ENCODE measurements at places on chromosomes 11 and 22.

GRCh38 chr22:41845380-41846267, 12.7 kb downstream of the SREBF2 start:
- DNase-seq: no peak

DNA sequence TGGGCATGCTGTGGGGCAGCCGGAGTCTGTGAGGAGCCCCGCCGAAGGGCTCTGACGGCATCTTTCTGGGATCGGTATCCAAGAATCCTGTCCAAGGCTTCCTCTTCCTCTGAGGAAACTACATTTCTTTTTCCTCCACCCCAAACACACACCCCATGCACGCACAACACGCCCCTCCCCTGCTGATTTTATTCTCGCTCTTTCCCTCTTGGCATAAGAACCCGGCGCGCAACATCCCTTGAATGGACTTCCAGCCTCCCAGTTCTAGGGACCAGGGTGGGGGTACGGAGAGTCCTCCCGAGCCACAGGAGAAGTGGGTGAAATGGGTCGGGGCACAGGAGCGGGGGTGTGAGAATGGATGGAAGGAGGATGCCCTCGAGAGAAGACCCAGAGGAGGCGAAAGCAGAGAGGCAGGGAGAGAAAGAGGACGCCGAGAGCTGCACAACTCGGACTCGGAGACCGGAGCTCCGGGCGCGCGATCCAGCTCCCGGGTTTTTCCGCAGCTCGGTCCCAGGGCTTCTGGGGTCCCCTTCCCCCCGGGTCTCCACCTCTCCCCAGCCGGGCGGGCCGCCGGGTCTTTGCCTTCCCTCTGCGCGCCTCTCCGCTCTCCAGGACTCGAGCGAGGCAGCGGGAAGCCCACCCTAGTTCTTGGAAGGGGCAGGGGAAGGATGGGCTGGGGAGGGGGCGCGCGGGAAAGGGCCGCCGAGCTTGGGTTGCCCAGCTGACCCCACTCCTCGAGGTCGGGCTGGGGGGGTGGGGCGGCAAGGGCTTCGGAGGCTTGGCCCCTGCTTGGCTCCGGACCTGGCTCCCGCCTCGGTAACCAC, 1.5 kb upstream of the LARGE1 start:
- DNase-seq: peak; percentile 44

DNA sequence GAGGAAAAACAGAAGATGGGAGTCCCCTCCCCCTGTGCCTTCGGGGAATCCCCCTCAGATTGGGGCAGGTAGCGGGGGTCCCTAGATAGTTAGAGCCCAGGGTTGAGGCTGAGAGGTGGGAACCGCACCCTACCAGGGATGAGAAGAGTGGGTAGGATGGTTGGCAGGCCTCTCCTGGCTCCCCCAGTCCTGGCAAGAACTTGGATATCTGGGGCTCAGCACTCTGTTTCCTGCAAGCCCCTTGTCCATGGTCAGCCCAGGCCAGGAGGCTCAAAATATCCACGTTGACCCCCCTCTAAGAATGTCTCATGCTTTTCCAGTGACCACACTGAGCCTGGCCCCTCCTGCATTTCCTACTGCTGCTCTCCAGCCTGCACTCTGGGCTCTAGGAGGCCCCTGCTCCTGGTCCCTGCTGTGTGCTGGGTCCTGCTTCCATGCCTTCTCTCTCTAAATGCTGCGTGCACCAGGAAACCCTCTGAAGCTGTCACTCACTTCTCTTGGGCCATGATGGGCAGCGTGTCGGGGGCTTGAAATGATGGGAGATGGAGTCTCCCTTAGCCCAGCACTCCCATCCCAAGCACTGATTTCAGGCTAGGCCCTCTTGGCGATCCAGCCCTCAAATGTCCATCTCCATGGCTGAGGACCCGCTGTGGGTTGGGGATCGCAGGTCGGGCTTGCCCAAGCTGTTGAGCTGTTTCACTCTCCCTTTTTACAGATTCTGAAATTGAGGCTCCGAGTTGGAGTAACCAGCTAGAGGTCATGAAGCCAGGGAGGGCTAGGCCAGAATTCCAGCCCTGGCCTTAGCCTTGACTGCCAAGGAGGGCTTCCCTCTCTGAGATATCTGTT, 2.0 kb downstream of the MAP3K11 start:
- no peak for DNase-seq

DNA sequence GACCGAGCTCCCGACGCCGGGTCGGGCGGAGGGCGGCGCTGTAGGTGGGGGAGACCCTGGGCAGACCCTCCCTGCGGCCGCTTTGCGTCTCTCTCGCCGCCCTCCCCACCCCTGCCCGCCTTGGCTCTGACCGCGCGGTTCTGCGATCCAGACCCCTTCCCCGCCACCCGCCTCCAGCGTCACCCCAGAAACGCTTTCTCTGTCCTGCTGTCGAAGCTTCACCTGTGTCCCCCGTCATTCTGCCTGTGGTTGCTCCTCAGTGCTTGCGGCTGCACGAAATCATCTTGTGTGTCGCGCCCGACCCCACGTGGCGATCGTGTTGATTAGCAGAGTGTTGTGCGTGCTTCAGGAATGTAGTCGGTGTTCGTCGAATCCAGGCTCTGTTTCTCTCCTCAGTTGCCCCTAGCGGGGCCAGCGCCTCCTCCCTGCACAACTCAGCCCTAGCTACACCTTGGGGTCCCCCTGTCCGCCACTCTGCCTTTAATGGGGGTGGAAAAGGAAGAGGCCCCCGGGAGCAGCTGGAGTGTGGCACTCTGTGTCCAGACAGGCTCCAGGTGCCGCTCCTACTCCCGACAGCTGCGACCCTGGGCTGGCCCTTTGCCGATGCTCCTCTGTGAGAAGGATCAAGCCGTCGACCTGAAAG, 851 bp downstream of the PTDSS2 start:
- peak; percentile 79 for DNase-seq

- no peak for DNase-seq
Measured at GRCh38 chr11:126627421-126627820, 271.9 kb downstream of the ST3GAL4 start.

DNA sequence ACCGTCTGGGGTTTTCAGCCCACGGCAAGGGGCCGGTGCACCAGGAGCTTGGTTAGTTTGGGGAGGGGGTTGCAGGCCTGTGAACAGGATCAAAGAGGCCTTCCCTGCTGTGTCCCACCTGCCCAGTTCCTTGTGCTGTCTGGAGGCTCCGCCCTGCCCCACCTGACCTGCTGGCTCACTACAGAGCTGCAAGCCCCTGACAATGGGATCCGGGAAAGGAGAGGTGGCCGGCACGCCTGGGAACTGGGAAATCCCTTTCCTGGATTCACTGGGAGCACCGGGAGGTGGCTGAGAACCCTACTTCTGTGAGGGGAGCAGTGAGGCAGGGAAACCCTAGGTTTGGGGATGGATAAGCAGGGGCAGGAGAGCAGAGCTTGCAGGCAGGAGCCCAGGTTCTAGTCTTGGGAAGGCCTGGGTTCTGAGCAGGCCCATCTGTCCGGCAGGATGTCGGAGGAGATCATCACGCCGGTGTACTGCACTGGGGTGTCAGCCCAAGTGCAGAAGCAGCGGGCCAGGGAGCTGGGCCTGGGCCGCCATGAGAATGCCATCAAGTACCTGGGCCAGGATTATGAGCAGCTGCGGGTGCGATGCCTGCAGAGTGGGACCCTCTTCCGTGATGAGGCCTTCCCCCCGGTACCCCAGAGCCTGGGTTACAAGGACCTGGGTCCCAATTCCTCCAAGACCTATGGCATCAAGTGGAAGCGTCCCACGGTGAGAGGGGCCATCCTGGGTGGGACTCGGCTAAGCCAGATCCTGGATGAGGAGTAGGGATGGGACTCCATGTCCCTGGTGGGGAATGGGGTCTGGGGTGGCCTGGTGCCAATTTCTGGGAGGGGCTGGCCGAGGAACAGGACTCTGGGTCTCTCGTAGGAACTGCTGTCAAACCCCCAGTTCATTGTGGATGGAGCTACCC, 786 bp downstream of the CAPN1 start:
- DNase-seq: no peak

DNA sequence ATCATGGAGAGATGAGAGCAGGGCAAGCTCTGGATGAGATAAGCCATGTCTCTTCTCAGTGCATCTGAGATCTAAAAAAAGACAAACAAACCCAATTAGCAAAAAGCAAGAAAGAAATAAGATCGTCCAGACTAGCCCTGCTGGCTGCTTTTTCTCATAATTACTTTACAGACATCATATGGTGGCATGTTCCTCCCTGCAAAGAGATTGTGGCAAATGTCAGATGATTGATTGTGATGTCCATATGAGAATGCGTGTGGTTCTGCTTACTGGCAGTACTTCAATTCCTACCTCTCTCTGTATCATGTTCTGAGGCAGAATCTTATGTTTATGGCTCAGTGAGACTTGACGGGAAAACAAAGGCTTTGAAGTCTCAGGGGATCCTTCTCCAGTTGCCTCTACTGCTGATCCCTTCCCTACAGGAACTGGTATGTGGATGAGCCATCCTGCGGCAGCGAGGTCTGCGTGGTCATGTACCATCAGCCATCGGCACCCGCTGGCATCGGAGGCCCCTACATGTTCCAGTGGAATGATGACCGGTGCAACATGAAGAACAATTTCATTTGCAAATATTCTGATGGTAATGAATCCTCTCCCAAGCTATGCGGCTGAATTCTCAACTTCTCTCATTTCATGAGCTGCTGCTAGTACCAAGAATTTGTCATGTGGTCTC, 8.8 kb downstream of the LAYN start:
- DNase-seq: no peak

- DNase-seq: peak; percentile 31
Measured at GRCh38 chr22:35312198-35313059, 12.7 kb downstream of the TOM1 start.

DNA sequence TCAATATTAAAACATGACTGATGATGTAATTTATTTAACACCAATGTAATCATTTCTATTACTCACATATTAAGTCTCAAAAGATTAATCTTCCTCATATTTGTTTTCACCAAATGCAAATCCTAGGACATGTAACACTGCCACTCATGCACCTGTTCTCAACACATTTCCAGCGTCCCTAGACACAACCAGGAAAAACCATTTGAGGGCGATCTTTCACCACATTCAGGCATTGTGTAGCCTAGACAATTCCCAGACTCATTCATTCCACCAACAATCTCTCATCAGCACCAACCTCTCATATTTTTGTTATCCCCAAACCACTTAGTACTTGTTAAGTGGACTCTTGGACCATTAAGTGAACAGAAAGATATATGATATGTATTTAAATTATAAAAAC, 66.1 kb downstream of the SLC36A4 start:
- no peak for DNase-seq

DNA sequence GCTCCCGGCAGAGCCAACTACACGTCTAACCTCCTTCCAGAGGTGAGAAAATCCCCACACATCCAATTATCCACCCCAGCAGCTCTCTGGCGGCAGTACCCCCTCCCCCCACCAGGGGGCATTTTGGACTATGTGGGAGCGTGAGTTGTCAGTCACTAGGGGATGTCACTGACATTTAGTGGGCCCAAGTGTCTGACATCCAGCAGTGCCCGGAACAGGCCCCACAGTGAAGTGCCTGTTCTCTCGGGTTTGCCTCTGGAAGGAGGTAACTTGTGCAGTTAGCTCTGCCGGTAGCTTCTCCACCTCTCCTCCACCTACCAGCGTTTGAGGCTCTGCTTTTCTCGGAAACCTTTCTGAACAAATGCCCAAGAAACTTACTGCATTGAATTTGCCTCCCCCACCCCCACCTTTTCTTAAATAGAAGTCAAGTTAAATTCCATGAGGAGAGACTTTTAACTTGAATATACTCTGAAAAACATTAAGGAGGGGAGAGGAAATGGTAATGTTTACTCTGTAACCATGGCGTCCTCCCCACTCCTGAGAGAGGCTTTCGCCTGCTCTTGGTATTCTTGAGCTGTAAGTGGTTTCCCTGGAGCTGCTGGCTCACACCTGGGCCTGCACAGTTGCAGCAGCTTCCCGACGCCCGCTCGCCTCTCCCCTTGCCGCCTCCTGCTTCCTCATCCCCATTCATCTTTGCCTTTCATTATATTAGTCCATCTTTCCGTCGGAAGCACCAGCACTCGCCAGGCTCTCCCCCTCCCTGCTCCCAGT, 112.8 kb downstream of the WNT7B start:
- DNase-seq: peak; percentile 85

GRCh38 chr11:9901943-9902342, 238.1 kb downstream of the SWAP70 start:
- no peak for DNase-seq

GRCh38 chr11:72234920-72235319, 9.1 kb downstream of the PHOX2A start:
- DNase-seq: no peak

DNA sequence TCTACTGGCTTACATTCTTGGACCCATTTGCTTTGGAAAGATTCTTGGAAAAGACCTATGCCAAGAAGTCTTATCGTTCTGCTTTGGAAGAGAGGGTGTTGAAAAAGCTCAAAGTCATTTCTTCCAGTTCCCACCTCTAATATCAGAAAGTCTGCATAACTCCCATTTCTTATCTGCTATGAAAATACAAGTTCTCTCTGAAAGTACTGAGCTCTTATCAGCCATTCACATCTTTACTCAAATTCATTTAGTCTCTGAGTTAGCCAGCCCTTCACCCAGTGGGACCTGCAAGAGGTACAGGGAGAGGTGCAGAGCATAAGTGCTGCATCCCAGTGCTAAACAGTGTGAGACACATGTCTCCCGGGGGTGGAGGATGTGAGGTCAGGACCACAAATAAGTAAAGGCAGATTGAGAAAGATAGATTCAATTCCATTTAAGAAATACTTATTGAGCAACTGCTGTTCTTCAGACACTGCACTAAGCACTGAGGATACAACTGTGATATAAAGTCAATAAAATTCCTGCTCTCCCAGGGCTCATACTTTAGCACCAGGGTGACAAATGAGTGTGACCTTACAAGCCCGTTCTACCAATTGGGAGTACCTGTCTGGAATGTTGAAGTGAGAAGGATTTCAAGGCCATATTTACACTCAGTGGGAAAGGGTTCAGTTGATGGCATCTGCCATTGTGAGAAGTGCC, 76.7 kb downstream of the PISD start:
- DNase-seq: no peak

GRCh38 chr11:61537326-61537725, 28.8 kb downstream of the LRRC10B start:
- DNase-seq: no peak

GRCh38 chr22:22431271-22432220, 77.0 kb downstream of the ZNF280B start:
- DNase-seq: peak; percentile 61

GRCh38 chr11:111300569-111300968, 2.2 kb downstream of the POU2AF3 start:
- DNase-seq: no peak

- DNase-seq: no peak
Measured at GRCh38 chr11:69870766-69871165, 51.5 kb upstream of the FGF3 start.

- no peak for DNase-seq
Measured at GRCh38 chr11:68969386-68969785, 11.4 kb downstream of the MRGPRD start.
